ENCODE measurements at places on chromosomes 6 and 20.

DNA sequence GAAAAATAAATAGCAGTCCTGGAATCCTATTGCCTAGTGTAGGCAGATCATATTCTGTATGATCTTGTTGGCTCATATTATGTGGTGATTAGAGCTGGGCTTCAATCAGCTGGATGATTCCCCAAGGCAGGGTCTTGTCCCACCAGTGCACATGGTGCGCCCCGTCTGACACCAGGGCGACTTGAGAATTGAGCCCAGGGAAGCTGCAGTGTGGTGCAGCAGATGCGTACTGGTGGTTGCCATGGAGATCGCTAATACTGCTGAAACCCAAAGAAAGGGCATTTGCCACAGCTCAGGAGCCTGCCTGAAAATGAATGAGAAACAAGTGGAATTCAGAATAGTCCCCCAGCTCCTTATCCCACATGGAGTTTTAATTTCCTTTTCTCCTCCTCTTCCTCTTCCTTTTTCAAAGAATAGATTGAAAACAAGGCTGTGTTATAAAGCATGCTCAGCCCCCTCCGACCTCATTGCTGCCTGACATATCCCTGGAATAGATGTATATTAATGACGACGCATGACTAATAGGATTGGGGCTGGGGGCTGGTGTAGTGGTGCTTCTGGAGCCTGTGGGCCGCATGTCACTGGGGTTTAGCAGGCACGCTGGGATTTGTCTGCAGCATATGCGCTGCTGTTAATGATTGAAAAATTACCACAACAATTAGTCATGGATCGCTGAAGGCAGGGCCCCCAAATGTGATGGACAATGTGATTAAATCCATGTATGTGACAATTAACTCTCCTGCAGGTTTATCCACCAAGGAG, 210.5 kb downstream of the FARS2 start:
- no peak for DNase-seq

DNA sequence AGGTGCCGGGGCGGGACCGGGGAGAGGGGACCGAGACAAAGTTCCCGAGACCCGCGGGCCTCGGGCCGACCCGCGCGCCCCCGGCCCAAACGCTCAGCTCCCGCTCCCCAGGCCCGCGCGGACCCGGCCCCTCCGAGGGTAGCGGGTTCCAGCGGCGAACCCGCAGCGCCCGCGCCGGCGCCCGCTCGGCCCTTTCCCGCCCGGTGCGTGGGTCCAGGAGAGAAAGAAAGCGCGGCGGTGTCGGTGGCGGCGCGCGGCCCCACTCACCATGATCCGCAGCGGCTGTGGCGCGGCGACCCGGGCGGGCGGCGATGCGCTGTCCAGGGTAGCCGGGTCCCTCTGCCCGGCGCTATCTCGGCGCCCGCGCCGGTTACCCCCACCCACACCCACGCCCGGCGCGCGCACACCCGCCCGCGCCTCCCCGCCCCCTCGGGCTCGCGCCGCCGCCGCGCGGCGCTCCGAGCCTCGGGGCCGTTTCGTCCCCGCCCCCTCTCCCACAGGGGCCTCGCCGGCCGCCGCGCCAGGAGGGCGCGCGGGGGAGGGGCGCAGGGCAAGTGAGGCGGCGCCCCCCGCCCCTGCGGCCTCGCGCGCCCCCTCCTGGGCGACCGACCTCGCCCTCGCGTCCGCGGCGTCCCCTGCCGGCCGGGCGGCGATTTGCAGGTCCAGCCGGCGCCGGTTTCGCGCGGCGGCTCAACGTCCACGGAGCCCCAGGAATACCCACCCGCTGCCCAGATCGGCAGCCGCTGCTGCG, at the start of gene ELOVL2:
Gene ELOVL2, minus strand, starts transcription at position 345 of the 751 bp plus-strand sequence. Its CDS starts 75 bp downstream, at position 270.
- no peak for DNase-seq

GRCh38 chr20:32571566-32571965, 13.6 kb downstream of the NOL4L start:
- DNase-seq = no peak

DNA sequence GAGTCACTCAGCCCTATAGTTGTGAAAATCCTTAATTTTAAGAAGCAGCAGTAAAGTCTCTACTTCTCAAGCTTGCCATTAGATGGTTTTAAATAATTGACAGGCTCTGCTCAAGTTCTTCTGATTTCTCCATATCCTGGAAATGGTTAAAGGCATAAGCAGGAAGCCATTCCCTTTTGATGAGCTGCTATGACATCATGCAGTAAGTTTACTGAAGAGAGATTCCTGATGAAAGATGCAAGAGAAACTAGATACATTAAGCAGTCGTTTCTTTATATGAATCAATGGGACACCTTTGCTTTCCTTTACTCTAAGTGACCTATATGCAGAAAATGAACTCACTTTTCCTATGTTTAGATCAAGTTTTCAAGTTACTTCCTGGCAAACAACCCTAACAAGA, 9.8 kb downstream of the POPDC3 start:
- DNase-seq = no peak

DNA sequence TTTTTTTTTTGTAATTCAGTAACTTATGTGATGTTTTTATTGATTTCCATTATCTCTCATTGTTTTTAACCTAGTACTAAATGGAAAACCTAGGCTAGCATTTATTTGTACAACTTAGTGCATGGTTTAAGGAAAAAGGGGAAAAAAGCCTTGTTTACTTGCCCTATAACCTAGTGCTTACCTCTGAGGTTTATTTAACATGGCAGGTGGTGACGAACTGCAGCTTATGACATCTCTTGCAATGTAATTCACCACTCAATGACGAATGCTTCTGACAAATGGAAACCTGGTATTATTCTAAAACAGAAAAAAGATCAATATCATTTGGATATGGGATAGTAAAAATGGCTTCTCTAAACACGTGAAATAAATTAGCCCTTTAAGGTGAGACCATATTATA, 618.6 kb upstream of the FLRT3 start:
- no peak for DNase-seq

DNA sequence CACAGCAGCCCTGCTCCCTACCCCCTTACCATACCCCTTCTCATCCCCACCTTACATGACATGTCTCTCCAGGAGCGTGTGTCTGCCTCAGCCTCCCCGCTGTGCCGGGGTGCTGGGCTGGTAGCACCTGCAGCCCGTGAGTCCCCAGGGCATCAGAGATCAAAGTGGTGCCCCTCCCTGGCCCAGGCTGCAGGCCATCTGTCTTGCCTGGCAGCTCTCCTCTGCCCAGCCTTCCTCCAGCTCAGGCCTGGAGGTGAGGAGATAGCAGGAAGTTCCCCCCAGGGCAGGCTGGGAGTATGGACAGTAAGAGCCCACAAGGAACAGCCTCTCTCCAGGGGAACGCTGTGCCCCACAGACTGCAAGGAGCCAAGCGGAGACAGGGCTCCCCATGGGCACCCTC, 35.3 kb downstream of the GRM4 start:
- DNase-seq = no peak

- DNase-seq = no peak
Observed at GRCh38 chr6:49713346-49713745, at the start of gene CRISP2. Gene CRISP2, minus strand, starts transcription at chr6:49713543. Its CDS starts 4,347 bp downstream, at chr6:49709196.
